Vagina (tissue), 2 donors: ENCODE measurements at places on chromosomes 1 and 21. TPM values are rescaled to one million over a fixed set of nuclear protein-coding genes. Genes with fewer than 3 reads are reported as not detected.

F11R gene
- 178 TPM for total RNA-seq

UMODL1 gene
- total RNA-seq, result not detected

PLA2G2D gene
- not detected for total RNA-seq

OR2T29 gene
- not detected for total RNA-seq

UTS2 gene
- total RNA-seq, result 5.4 TPM

EDARADD gene
- 1.2 TPM for total RNA-seq
